ENCODE measurements at places on chromosomes 3 and 15. TPM values are rescaled to one million over a fixed set of nuclear protein-coding genes. Genes with fewer than 3 reads are reported as not detected.
A peak's percentile ranks its signal among the peaks of the same experiment; 100 is the strongest.

DNA sequence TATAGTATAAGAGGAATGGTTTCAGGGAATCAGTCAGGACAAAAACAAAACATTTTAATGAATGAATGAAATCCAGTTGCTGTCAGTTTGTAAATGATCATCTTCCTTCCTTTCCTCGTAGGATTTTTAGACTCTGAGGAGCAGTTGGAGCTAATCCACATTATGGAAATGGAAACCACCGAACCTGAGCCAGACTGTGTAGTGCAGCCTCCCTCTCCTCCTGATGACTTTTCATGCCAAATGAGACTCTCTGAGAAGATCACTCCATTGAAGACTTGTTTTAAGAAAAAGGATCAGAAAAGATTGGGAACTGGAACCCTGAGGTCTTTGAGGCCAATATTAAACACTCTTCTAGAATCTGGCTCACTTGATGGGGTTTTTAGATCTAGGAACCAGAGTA, 3.1 kb downstream of the TIPARP start:
- DNase-seq, result no peak
- peaks cover 38% of the 10 kb centered on the region for H3K36me3 ChIP-seq
- H3K4me3 ChIP-seq, result peak overlapping the region; percentile 92
- no peaks in the 10 kb centered on the region for H3K27me3 ChIP-seq
- H3K4me1 ChIP-seq, result peaks cover 67% of the 10 kb centered on the region
- no peak overlapping the region for H3K27ac ChIP-seq

- H3K27ac ChIP-seq, result no peak overlapping the region
- DNase-seq, result no peak
- peaks cover 25% of the 10 kb centered on the region for H3K27me3 ChIP-seq
Measured at GRCh38 chr15:70127770-70128413, 30.2 kb upstream of the TLE3 start.

GRCh38 chr3:40432793-40433192, 24.3 kb upstream of the RPL14 start:
- no peak overlapping the region for H3K27ac ChIP-seq
- DNase-seq, result no peak
- H3K4me1 ChIP-seq, result no peaks in the 10 kb centered on the region
- H3K36me3 ChIP-seq, result peaks cover 3% of the 10 kb centered on the region

DNA sequence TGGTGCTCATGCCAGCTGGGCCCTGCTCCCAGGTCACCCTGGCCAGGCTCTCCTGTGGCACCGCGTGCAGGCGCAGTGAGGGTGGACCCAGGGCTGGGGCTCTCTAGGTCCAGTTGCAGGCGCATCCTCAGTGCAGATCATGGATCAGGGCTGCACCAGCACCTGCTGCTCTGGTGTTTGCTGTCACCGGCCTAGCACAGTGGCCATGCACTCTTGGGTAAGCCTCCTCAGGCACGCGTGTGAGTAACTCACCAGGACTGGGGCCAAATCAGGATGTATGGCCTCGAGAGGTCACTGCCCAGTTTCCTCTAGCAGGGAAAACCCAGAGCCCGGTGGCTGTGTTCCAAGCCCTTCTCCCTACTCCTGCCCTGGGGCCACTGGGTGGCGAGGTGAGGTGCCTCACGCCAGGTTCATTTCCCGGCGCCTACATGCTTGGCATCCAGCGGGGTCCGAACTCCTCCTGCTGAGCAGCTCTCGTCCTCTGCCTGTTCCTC, 45.5 kb upstream of the SLC41A3 start:
- no peaks in the 10 kb centered on the region for H3K36me3 ChIP-seq
- DNase-seq, result no peak
- peaks cover 1% of the 10 kb centered on the region for H3K27me3 ChIP-seq
- H3K4me3 ChIP-seq, result no peak overlapping the region
- no peak overlapping the region for H3K27ac ChIP-seq
- H3K4me1 ChIP-seq, result no peaks in the 10 kb centered on the region

DNA sequence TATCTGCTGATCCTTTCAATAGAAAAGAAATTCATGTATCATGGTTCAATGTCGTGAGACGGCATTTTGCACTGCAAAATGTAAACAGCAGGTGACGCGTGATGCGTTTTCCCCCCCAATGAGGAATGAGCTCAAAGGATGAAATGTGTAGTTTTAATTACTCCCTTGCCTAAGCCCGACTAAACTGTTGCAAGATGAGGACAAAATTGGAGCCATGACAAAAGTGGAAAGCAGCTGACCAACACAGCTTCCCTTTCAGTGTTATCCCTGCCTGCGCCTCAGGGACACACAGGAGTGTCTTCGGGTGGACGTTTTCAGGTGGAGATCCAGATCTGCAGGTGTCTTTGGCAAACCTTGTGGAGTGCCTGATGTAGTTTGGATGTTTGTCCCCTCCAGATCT, 92.0 kb downstream of the GABRG3 start:
- H3K36me3 ChIP-seq, result no peaks in the 10 kb centered on the region
- H3K27me3 ChIP-seq, result no peaks in the 10 kb centered on the region
- no peak overlapping the region for H3K4me3 ChIP-seq
- no peak for DNase-seq
- H3K27ac ChIP-seq, result no peak overlapping the region
- no peaks in the 10 kb centered on the region for H3K4me1 ChIP-seq

The MKRN2OS gene
- total RNA-seq, result not detected

The SLC9A9 gene
- 9.9 TPM for total RNA-seq

Measured in activated naive CD8-positive, alpha-beta T cell treated with anti-CD3 and anti-CD28 coated beads, Interleukin-2, amount 10 ng/mL, durations not matched to agents 7 days and 5 days (primary cell).